ENCODE measurements at places on chromosomes 6 and 20. TPM values are rescaled to one million over a fixed set of nuclear protein-coding genes. Genes with fewer than 3 reads are reported as not detected.

LY6G5C gene
- 3.6 TPM for polyA plus RNA-seq

KIAA0408 gene
- 43.2 TPM for polyA plus RNA-seq

TFAP2A gene
- 0.35 TPM for polyA plus RNA-seq

BICRAL gene
- 20.0 TPM for polyA plus RNA-seq

Measured in left lung (tissue), 14 donors.